ENCODE measurements at places on chromosomes 11 and 22.

DNA sequence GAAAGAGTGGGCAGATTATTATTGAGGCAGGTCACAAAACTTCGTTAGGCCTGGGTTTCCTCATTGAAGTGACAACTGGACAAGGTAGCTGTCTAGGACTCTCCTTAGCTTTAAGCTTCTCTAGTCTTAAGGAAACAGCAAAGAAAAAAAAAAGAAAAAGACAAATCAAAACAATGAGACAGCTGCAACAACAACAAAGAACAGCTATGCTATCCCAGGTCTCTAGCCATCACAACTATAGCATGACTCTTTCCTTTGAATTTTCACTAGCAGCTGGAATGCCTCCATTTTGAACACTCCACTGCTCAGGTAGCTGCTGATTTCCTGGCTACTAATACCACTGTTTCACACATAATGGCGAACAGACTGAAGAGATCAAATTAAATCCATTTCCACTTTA is 302.4 kb upstream of the SORL1-AS1 start:
- no peak for DNase-seq

GRCh38 chr11:121437686-121438078 is 14.4 kb upstream of the SORL1 start:
- no peak for DNase-seq

GRCh38 chr11:1106387-1106786 is 31.7 kb downstream of the MUC2 start:
- DNase-seq: no peak

DNA sequence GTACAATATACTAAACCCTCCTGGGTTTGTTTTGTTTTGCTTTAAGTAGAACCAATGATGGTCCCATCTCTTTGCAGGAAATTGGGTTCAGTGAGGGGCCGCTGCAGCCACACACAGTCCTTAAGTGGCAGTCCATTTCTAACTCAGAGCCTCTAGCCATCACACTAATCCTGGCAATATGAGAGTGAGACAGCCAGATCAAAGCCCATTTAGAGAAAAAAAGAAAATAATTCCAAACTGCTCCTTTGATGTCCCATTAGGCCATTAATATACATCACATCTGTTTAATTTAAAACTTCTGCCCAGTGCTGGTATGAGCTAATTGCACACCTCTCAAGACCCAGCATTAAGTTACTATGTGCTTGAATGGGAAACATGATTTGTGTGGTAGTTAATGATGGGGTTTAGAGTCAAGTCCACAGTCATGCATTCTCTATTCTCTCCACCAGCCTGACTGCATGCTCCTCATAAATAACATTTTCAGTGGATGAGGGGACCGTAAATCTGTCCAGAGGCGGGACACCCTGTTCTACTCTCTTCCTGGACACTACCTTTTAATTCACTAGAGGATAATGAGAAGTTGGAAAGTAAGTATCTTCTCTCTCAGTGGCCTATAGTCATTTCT is 53.8 kb upstream of the BIRC3 start:
- no peak for DNase-seq

- no peak for DNase-seq
These were observed 19.0 kb downstream of the MICAL3 start for GRCh38 chr22:18005201-18005926.
